Esophagus squamous epithelium (tissue), 5 donors: ENCODE measurements at places on chromosomes 6 and 20. TPM values are rescaled to one million over a fixed set of nuclear protein-coding genes. Genes with fewer than 3 reads are reported as not detected.

The PNPLA1 gene
- 0.59 TPM for total RNA-seq

The MBOAT1 gene
- total RNA-seq: 12.8 TPM

The ZBTB12 gene
- 0.83 TPM for total RNA-seq

The RHAG gene
- not detected for total RNA-seq

The HLA-DRB5 gene
- 0.19 TPM for total RNA-seq

The NR2E1 gene
- not detected for total RNA-seq

The DAAM2 gene
- 55.9 TPM for total RNA-seq

The PM20D2 gene
- total RNA-seq: 19.0 TPM

DNA sequence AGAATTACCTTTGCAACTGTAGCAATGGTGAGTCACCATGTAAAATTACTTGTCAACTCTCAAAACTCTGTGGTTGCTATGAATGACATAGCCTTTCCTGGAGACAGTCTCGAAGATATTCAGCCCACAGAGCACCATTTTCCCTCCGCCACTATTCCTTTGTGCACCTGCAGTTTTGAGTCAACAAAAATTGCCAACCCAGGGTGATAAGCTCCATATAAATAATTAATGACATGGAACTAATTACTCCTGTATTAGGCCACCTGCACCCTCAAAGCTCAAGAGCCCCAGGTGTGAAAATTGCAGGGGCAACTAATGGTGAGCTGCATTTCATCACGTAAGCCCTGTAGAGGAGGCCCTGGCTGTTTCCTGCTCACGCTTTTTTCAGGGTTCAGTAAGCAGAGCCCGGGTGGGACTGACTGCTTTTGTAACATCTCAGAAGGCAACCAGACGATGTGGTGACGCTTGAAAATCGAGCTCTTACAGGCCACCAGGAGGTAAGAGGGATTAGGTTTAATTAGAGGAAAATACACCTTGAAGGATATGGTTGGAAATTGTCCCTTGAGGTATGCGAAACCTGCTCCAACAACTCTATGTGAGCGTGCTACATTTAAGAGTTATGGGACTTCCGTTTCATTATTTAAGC, 70.8 kb downstream of the BMP2 start:
- no peak for DNase-seq

- DNase-seq: no peak
Observed at GRCh38 chr6:15586503-15586902, 76.3 kb downstream of the DTNBP1 start.

DNA sequence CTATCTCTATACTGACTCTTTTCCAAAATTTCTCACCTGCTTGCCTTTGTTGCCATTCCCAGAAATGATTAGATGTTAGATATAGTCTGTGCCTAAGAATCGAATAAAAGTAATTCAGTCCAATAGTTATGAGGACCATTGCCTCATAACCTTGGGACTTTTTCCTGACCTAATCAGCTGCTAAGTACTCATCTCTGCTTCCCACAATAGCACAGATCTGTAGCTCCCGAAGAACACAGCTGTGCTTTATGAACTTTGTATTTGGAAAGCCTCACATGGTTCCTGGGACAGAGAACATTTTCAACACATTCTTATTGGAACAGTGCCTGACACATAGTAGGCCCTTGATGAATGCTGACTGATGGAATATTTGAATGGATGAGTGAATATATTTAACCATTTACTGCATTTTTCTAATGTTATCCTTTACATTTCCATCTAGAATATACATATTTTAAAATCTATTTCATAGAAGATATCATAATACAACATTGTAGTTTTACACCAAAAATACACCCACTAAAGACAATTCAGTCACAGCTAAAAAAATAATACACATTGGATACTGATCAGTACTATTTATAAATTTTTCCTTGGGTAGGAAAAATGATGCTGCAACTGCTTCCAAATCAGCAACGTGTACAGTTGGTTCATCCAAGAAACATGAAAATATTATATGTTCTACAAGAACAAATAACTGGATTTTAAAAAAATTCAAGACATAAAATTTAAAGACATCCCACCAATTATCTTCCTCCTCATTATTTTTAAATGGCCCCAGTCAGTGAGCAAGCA, 53.9 kb downstream of the HS3ST5 start:
- no peak for DNase-seq

DNA sequence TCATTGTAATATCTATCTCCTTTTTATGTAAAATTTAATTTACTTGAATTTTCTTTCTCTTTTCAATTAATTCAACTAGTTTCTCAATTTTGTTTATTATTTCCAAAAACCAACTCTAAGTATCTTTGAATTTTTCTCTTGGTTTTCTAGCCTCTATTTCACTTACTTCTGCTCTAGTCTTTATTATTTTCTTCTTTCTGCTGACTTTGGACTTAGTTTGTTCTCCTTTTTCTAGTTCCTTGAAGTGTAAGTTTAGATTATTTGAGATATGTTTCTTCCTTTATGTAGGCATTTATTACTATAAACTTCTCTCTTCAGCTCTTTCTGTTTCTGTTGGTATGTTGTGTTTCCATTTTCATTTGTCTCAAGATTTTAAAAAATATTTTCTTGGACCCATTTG, 70.8 kb downstream of the TNFAIP3 start:
- DNase-seq: no peak

- DNase-seq: no peak
Observed at GRCh38 chr6:45946887-45947286, 68.8 kb downstream of the CLIC5 start.

GRCh38 chr6:105646391-105646867, 243.5 kb upstream of the PREP start:
- DNase-seq: no peak

GRCh38 chr6:71324194-71324785, 35.7 kb downstream of the OGFRL1 start:
- no peak for DNase-seq

GRCh38 chr6:52155791-52156576, 30.2 kb upstream of the IL17A start:
- DNase-seq: no peak

- DNase-seq: no peak
Observed at GRCh38 chr6:119148098-119148824, 69.8 kb upstream of the FAM184A start.

DNA sequence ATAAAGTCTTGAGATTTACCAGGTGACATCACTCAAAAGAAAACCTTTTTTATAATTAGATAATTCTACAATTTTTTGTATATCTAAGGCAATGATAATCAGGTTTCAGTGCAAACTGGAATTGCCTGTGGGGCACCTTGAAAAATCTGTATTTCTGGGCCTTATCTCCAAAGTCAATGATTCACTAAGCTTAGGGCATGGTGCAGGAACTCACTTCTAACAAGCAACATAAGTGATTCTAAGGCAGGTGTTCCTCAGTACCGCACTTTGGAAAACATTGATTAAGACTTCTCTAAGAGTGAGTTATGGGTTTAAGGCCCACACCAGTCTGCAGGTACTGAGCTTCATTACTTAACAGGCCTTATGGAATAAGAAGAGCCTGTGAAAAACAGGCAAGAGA, 115.3 kb downstream of the COL12A1 start:
- DNase-seq: no peak

DNA sequence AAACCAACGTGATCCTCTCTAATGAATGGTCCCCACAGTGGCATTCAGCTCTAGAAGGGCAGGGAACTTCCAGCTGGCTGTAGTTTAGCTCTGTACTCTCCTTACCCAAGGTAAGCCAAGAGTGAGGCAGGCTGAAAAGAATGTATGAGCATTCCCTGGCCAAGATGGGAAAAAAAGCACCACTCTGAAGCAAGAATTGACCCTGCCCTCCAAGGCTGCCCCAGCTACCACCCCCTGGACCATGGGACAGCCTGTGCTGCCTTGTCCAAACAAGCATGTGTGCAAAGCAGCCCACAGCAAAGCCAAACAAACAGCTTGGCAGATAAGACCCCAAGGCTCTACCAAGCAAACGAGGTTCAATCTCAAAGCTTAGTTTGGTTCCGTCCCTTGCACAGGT, 73.9 kb downstream of the GFOD1 start:
- no peak for DNase-seq

- no peak for DNase-seq
Observed at GRCh38 chr6:6586671-6587526, 1.6 kb upstream of the LY86 start.

DNA sequence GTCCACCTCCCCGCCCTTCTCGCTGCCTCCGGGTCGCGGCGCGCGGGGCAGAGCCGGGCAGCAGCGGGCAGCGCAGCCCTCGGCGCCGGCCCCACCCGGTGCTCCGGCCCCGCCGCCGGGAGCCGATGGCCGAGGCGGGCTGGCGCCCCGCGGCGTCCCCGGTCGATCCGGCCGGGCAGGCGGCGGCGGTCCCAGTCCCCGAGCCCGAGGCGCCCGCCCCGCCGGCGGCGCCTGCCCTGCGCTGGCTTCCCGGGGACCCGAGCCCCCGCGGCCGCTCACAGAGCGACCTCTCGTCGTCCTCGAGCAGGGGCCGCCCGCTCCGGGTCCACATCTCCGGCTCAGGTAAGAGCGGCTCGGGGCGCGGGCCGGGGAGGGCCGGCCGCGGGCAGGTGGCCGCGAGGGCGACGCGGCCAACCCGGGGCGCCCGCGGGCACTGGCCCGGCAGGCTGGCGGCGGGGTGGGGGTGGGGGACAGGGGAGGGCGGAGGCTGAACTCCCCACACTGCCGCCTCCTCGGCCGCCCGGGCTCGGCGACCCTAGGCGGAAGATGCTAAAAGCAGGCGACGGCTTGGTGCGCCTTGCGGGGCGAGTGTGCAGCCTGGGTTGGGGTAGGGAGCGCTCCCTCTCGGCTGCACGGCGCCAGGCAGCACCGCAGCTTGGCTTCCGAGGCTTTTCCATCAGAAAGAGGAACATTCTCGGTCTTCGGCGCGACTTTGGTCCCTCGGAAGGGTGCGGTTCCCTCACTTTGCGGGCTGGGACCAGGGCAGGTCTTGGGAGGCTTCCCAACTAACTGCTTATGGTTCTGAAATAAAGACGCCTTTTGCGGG, 25.6 kb upstream of the FUCA2 start:
- DNase-seq: no peak

GRCh38 chr20:37841971-37842370, 61.0 kb upstream of the VSTM2L start:
- DNase-seq: no peak

DNA sequence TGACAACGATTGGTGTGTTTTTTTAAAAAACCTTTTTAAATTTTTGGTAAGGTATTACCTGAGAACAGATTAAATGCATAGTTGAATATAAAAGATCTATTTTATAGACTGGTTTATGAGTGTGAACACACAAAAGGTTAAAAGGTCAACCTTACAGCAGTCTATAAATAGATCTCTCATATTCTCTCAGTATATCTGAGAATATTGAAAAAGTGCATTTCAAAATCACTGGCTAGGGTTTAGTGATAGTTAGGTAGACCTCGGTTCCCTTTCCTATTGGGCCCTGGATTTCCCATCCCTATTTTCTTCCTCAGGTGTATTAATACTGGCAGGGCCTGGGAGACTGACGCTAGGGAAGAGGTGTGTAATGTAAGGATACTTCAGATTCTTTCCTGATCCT, 723 bp upstream of the ZNF451 start:
- no peak for DNase-seq

DNA sequence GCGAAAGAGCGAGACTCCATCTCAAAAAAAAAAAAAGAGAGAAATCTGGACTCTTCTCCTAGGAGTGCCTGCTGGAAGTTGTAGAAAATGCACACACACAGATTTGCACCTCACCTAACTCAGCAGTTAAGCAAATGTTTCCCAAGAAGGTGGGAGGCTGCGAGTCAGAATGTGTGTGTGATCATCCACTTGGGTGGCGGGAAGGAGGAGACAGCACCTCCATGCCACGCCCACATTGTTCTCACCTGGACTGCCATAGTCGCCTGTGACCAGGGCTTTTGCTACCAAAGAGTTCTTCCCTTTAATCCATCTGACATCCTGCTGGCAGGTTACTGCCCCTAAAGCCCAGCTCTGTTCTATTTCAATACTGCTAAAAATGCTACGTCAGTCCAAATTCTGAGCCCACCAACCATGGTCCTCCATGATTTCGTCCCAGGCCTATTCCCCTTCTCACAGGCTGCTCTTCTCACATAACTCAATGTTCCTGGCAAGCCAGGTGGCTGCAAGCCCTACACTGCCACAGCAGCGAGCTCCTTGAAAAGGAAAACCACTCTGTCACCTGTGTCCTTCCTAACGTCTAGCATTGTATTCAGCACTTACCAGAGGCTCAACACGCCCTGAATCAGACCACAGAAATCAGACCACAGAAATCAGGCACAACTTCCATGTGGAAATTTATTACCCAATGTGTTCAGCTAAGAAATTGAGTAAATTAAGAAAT, 77.5 kb downstream of the PSMG4 start:
- no peak for DNase-seq

GRCh38 chr6:26048590-26048989, 38.6 kb upstream of the HFE start:
- no peak for DNase-seq

DNA sequence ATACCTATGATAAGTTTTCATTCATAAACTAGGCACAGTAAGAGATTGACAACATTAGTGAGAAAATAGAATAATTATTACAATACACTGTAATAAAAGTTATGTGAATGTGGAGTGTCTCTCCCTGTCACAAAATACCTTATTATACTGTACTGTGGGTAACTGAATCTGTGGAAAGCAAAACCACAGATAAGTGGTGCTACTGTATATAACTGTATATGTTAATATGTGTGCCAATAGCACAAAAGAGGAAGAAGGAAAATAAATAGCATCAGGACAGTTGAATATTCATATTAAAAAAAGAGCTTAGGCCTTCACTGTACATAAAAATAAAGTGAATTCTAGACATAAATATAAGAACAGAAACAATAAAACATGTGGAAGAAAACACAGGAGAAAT, 243.5 kb downstream of the CDKAL1 start:
- DNase-seq: no peak

GRCh38 chr6:110999634-111000270, 17.9 kb downstream of the RPF2 start:
- DNase-seq: no peak

- DNase-seq: no peak
Observed at GRCh38 chr6:147922799-147923198, 414.3 kb downstream of the SAMD5 start.

DNA sequence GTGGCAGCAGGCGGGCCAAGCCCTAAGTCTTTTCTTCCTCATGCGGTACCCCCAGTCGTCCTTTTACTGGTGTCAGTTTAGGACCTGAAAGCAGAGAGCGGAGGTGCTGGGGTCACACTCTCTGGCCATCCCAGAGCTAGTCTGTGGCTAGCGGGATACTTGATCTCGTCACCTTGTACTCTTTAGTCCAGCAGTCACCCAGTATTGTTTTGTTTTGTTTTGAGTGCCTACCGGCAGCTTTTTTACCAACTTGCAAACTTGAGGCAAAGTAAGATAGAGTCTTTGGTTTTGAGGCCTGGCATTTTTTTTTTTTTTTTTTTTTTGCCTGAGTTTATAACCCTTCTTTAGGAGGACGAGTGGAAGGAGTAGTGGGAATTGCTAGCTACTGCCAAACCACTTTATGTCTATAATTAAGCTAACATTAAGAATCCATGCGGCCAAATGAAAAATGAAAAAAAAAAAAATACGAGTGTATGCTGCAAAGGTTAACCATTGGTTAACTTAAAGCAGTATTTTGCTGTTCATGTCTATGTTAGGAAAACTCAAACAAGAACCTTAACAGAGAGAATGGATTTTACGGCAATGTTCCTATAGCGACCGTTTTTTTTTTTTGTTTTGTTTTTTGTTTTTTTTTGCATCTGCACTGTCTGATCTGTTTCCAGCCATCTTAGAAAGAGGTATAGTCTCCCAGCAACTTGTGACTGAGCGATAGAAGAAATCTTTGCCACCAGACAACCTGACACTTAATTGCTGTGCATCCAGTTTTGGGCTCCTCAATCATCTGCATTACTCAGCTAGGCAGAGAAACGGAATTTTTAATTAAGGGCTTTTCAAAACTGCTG, 56.9 kb downstream of the FAM217A start:
- DNase-seq: no peak
